ENCODE measurements at places on chromosomes 1 and 21.
A peak's percentile ranks its signal among the peaks of the same experiment; 100 is the strongest.

DNA sequence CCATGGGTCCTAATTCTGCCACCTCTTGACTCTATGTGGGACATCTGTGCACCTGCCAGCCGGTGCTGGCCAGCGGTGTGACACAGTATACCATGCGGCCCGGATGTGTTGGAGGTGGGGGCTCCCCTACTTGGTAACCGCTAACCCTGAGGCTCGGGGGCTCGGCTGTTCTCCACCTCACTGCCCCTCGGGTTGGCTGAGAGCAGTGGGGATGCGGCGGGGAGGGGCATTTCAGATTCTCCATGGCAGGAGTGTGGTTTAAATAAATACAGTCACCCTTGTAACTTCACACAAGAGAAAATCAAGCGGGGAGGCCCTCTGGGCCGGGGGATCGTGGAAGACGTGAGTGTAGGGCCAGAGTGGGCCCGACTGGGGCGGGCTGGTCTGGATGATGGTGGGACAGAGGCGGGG is 11.0 kb downstream of the KRTAP10-1 start:
- no peak for DNase-seq

GRCh38 chr1:66393586-66394287 is 140.2 kb upstream of the SGIP1 start:
- DNase-seq = no peak

DNA sequence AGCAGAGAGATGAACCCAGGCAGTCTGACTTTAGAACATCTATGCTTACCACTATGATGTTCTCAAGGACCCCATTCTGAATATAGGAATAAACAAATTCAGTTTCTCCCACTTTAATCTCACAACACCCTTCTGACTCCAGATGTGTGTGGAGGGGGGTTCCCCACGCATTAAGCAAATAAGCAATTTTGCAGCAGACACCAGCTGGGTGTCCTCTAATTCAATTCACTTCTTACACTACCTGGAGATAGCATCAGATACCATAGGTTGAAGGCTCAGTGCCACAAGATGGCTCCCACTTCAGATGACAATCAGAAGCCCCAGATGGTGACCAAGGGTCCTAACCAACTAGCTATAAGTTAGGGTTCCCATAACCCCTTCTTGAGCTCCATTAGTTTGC is 30.3 kb upstream of the CEP350 start:
- no peak for DNase-seq

DNA sequence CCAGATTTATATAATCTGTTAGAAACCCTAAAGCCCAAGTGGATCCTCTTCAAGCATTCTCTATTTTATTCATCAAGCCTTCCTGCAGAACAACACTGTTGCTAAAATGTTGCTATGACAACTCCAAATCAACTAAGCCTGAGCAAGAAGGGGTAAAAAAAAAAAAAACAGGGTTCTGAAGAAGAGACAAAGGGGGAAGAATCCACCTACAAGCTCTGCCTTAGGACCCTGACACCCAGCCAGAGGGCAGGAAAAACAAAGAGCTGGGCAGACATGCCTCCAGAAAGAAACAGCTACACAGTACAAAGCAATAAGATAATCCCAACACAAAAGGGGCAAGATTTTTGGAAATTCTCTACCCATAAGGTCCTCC is 1.3 kb downstream of the USF1 start:
- no peak for DNase-seq

DNA sequence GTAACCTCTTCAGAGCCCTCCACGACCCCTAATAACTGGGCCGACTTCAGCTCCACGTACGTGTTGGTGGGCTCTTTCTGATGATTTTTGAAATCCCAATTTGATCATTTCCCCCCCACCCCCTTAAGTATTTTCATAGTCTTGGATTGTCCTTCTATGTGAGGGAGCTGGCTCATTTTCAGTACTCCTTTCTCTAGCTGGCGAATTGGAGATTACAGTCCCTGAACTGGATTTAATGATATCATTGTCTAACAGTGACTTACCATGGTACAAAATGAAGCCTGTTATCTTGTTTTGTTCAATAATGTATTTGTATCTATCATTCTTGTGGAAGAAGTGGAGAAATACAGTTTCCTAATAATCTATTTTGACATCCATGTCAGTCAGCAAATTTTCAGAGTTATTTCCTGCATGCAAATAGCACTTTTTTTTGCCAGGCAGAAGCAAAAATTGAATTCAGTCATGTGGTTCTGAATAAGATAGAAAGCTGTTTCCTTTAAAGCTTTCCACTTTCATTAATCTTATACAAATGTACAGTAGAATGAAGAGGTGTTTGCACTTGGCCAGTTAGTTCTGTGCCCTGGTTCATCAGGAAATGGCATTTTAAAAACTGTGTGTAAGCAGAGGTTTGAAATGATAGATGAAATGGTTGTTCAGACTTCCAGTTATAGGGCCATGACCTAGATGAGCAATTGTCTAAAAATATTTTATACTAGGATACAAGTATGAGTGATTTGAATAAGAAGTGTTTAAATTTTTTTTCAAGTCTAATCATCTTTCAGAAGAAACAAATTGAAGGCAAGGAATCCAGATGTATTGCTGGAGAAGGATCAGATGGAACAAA is 104.2 kb downstream of the ATP5PO start:
- DNase-seq = no peak

- DNase-seq = no peak
Measured at GRCh38 chr1:72278461-72278860, 3.9 kb downstream of the NEGR1 start.

DNA sequence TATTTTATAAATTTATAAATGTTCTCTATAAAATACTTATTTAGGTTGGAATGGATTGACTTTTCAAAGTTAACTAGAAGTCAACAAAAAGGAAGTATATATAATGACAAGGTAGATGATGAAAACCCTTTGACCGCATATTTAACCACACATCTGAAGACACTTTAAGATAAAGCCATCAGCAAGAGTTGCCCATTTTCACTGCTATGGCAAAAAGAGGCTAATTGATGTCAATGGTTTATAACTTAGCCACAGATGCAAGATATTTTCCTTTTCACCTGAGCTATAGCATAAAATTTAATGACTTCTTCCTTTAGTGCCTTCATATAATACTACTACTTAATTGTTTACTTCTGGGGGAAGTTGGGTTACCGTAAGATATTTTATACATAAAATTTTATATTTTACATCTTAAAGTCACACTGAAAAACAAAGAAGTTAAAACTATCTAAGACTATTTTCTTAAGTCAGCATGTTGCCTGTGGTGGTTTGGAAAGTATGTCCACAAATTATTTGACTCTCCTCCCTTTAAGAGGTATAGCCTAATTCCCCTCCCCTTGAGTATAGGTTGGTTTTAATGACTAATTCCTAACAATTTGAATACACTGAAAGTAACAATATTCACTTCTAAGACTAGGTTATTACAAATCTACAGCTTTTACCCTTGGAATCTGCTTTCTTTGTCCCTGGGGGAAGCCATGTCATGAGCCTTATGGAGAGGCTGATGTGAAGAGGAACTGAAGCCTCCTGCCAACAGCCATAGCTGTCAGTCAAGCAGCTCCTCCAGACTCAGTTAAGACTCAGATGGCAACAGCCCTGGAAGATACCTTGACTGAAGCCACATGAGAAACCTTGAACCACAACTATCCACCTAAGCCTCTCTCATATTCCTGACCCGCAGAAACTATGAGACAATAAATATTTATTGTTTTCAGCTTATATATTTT is 40.3 kb upstream of the LRRC8B start:
- no peak for DNase-seq

- DNase-seq = no peak
Measured at GRCh38 chr1:53535846-53536245, 76.6 kb downstream of the DMRTB1 start.

DNA sequence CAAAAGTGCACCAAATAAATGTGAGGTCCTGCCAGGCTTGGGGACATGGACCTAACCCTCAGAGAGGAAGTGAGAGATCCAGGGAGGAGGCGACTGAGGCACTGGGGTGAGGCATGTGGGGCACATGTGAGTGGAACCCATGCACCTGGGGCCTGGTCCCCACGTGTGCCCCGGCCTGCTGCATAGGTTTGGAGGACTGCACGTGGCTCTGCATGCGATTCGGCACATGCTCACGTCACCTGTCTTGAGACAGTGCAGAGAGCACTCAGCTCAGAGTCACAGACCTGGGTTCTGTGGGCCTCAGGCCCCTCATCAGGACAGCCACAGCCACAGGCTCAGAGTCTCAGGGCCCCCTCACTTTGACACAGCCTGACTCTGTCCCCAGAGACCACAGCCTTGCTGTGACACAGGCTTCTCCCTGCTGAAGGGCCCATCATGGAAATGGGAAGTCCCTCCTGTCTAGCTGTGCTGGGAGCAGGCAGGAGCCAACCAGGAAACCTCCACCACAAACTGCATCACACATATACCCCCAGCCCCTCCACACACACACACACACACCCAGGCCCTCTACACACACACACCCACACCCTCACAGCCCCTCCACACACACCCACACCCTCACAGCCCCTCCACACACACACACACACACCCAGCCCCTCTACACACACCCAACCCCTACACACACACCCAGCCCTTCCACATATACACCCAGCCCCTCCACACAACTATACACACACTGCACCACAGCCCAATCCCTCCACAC is 48.2 kb downstream of the SLC9A1 start:
- no peak for DNase-seq

GRCh38 chr1:4176841-4177240 is 276.8 kb upstream of the C1orf174 start:
- no peak for DNase-seq

- no peak for DNase-seq
Measured at GRCh38 chr1:234395297-234395696, 22.0 kb downstream of the COA6 start.

DNA sequence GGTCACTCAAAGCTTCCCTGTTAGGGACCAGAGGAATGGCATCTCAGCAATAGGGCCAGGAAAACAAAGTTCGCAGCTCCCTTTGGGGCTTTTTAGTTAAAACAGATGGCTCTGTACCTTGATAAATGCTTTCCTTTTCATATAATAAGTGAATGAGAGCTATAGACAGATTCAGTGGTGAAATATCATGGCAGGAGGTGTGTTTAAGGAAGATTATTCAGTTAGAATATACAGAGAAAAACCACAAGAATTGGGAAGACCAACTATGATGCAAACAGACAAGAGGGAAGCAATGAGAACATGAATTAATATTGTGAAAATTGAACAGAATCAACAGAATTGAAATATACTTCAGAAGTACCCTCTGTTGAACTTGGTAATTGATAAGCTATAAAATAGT is 379.4 kb downstream of the PLPP3 start:
- no peak for DNase-seq

DNA sequence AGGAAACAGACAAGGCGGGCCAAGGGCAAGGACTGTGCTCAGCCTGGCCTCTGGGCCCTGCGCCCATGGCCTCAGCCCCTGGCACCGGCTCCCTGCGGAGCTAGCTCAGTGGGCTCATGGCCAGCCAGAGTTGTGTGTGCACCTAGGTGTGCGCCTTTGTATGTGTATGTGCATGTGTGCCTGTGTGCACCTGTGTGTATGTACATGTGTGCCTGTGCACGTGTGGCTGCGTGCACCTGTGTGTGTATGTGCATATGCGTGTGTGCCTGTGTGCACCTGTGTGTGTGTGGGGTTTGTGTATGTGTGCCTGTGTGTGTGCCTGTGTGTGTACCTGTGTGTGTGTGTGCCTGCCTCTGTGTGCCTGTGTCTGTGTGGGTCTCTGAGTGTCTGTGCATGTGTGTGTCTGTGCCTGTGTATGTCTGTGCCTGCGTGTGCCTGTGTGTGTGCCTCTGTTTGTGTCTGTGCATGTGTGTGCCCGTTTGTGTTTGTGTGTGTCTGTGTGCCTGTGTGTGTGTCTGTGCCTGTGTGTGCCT is 7.4 kb downstream of the GPR137B start:
- no peak for DNase-seq

GRCh38 chr21:19759836-19760235 is 1238.4 kb upstream of the NCAM2 start:
- peak; percentile 12 for DNase-seq
